ENCODE measurements at places on chromosomes 12 and 14.

DNA sequence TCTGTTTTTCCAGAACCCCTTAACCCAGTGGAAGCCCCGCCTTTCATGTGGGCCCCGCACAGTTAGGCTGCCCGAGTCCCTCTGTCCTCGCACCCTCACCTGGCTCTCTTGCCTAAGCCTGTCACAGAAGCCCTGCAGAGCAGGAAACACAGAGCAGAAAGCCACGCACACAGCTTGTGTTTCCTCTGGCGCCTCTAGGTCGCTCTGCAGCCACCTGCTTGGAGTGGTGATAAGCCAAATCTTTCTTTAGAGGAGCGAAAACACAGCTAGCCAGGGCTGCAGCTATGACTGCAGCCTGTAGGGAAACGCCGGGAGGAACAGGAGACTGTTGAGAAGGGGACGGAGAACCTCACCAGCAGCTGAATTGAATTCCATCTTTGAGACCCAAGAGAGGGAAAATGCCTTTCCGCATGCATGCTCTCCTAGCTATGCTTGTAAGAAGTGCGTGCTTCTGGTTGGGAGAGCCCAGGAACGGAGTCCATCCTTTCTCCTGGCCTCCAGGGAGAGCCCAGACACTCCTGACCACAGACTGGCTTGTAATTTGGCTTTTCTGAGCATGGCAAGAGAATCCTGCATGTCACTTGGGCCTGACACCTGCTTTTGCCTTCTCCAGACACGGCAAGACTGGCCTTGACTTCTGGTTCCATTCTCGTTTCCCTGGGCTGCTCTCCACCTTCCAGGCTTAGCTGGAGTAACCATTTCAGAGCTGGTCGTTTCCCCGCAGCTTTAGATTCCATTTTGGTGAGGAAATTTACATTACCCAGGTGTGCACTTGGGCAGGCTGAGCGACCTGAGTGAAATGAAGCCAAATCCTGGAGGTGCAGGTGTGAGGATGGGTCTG is 301.6 kb downstream of the CACNA1C start:
- DNase-seq = peak; percentile 65

DNA sequence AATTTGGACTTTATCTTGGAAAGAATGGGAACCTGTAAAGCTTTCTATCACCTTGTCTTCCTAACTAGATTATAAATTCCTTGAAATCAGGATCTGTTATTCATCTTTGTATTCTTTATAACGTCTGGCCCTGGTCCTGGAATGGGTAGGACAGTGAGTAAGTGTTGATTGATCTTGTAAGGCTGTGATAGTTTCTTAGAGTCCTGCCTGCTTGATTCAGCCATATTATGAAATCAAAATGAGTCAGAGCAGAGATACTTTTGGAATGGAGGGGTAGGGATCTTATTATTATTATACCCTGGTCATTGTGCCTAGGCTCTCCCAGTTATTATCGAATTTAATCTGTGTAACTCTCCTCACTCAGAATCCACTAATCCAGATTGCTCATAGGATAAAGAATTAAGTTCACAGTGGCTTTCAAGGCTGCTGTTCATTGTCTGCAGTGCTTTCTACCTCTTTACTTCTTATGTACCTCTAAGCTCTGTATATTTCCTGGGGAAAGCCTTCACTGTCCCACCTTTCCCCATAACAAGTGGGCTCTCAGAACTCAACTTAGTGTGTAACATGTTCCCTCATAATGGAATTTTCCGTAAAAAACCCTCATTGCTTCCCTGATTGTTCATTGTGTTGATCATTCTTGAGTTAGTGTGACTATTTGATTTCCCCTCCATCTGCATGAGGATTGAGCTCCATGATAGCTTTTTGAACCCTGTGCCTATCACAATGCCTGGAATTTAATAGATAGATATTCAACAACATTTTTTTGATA is 93.3 kb downstream of the DAAM1 start:
- DNase-seq = no peak

DNA sequence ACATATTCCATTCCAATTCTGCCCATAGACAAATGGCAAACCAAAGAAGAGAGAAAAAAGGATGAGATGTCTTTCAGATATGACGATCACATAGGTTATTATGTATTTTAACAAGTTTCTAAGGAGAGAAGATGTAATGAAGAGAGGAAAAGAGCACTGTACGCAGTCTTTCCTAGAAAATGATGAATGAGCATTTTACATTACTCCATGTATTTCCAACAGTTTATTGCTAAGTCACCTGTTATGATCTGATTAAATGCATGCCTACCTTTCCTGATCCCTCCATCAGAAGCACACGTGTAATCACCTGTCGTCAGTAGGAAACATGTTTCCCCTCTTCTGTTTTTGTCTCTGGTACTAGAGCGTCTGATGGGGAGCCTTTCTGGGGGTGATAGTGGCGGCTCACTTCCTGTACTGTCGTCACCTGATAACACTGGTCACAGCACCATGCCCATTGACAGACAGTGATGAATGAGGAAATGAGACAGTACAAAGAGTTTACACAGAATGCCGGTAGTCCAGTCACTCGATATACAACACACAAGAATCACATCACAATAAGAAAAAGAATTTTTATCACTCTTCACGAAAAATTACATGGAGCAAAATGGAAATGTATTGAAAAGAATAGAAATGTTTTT is 161.6 kb downstream of the KCNC2 start:
- no peak for DNase-seq

GRCh38 chr14:37311252-37311651 is 113.5 kb downstream of the MIPOL1 start:
- no peak for DNase-seq

DNA sequence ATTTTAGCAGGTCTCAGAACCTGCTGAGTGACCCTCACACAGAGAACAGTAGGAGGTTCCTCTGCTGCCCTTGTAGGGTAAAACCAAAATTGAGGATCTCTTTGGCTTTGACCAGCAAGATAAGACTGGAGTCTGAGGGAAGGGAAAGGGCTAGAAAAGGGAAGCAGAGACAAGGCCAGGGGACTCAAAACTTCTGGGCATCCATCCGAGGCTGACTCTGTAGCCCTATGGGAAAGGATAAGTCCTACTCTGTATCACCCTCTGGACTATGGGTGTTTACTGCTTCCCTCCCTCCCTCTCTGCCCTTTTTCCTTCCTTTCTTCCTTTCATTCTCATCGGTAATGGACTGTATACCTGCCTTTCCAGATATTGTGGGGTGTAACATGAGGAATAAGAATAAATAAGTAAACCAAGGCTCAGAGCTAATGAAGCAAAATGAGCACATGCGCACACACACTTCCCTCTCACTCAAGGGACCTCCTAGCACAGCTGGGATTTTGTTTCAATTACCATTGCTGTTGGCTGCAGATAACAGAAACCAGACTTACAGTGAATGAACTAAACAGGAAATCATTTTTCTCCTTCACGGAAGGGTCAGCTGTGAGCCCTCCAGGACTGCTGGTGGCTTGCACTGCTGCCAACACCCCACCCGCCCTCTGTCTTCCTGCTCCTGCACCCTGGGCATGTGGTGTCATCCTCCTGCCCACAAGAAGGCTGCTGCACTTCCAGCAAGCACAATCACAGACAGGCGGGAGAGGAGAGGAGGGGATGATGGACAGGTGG is 404.4 kb upstream of the CCDC196 start:
- DNase-seq = no peak

DNA sequence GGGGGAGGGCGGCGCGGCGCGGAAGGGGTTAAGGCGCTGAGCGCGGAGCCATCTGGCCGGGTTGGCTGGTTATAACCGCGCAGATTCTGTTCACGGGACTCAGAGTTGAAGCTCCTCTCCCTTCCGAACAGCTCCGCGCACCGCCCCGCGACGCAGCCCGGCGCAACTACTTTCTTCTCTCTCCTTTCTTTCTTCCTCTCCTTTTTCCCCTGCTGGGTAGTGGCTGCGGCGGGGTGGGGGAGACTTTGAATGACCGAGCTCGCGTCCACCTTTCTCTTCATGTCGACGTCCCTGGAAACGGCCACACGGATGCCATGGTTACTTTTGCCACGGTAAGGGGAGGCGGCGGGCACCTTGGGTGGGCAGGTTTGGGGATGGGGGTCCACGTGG is at the start of gene NTF3:
NTF3 (plus strand) TSS at position 98 of the 390 bp plus-strand sequence; CDS start at position 315, 217 bp downstream.
- no peak for DNase-seq

DNA sequence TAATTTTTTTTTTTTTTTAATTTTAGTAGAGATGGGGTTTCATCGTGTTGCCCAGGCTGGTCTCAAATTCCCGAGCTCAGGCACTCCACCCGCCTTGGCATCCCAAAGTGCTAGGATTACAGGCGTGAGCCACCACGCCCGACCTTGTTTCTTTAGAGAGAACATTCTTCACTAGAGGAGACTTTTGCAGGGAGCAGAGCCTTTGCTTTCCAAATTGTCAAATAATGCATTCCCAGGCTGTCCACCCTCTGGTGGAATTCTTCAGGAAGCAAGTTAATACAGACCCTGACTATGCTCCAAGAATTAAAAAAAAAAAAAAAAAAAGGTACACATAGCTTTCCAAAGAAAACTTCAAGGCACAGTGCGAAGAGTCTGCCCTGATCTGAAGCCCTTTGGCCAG is 6.8 kb downstream of the ALDH1L2 start:
- no peak for DNase-seq

GRCh38 chr14:50087341-50088116 is 28.8 kb downstream of the VCPKMT start:
- DNase-seq = no peak

- no peak for DNase-seq
Measured at GRCh38 chr12:127411981-127412380, 855.0 kb upstream of the TMEM132C start.

- DNase-seq = no peak
Measured at GRCh38 chr14:35068238-35069012, 22.4 kb downstream of the FAM177A1 start.

DNA sequence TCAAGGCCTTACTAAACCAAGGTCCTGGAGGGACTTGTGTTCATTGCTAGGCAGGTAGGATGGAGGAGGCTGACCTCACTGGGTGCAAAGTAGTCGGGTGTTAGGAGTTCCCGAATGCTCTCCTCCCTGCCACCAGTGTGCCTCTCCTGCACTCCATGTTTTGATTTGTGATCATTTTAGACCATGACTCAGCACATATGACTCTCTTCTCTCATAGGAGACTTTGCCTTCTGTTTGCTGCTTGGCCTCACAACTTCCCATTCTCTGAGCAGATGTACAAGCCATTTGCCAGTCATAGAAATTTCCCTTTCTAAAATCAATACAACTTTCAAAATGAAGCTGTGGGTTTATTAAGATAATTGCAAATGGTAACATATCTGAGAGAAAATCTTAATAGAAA is 46.6 kb upstream of the LRIG3 start:
- DNase-seq = no peak

- no peak for DNase-seq
Measured at GRCh38 chr14:48943913-48944312, 642.3 kb downstream of the RPS29 start.

GRCh38 chr12:127620735-127621355 is 646.1 kb upstream of the TMEM132C start:
- peak; percentile 7 for DNase-seq

GRCh38 chr14:39581474-39581873 is 149.2 kb upstream of the FBXO33 start:
- no peak for DNase-seq

- no peak for DNase-seq
Measured at GRCh38 chr12:90970471-90970870, 15.5 kb upstream of the CCER1 start.

- DNase-seq = peak; percentile 76
Measured at GRCh38 chr12:6961695-6962284, 8.7 kb downstream of the PHB2 start.

DNA sequence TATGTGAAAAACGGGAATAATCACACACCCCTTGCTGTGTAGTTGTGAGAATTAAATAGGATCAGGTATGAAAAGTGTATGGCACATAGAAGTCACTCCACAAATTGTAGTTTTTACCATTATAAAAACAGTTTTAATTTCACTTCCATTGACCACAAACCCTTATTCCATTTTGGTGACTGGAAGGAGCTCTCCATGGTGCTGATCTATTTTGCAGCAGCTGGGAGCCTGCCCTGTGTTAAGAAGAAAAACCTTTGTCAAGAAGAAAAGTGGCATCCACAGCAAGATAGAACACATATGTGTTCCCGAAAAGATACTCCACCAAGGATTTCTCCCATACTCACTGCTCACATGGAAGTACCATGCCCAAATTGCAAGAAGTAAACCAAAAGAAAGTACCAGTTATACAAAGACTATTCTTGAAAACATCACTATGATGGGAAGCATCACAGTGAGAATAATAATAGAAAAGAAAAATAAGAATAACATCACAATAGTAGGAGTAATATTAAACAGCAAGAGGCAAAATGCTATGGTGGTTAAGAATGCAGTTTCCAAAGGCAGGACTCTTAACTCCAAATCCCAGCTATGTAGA is 58.7 kb downstream of the TUNAR start:
- DNase-seq = no peak

DNA sequence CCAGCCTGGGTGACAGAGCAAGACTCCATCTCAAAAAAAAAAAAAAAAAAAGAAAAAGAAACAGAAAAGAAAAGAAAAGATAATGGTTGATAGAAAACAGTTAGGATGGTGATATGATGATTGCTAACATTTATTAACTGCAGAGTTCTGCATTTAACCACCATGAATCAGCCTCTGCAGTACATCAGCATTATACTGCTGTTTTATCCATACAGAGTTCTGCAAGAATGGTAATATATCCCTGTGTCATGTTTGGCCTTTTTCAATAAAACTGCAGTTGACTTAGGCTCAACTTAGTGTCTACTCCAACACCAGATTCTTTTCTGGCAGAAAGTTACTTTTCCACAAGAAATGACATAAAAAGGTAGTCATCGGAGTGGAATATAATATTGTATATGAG is 62.6 kb downstream of the DUSP6 start:
- DNase-seq = no peak

DNA sequence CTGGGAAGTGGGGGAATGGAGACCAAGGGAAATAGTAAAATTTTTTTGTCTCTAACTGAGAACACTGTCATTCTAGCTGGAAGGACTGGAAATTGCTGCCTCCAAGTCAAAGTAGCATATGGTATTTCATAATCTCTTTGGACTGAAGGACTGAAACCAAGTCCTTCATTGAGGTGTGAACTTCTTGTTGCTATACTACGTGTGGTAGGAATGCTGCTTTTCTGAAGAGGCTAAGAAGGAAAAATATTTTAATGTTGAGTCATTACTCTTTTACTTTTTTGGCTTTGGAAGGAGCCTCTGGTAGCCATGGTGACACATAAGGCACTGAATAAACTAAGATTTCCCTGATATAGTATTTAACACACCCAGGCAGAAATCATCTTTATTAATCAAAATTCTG is 465.4 kb downstream of the NPAS3 start:
- DNase-seq = no peak

DNA sequence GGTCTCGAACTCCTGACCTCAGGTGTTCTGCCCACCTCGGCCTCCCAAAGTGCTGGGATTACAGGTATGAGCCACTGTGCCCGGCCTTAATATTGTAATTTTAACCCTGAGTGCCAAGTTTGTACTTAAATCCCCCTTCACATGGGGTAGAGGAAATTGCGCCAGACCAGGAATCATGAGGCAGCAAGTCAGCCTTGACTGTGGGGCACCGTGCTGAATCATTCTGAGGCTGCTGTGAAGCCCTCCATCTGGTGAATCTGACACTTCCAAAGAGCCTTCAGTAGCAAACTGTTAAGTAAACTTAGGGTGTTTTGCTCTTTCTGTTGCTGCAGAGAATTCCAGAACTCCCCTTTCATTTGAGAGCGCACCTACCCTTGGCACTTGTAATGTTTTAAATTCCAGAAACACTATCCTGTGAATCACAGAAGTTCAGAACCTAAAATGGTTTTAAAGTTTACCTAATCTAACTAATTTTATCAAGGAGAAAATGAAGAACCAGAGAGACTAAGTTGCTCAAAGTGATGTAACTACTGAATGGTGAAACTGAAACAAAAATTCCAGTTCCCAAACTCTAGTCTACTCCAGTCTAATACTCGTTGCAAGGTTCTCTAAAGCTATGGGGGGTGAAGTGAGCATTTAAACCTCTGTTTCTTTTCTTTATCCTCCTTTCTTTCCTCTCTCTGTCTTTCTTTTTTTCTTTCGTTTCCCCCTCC is 7.5 kb downstream of the HEBP1 start:
- DNase-seq = no peak

Data from COR-L47 (cell line).